Fibroblast of pulmonary artery (primary cell): ENCODE measurements at places on chromosomes 6 and 20.

DNA sequence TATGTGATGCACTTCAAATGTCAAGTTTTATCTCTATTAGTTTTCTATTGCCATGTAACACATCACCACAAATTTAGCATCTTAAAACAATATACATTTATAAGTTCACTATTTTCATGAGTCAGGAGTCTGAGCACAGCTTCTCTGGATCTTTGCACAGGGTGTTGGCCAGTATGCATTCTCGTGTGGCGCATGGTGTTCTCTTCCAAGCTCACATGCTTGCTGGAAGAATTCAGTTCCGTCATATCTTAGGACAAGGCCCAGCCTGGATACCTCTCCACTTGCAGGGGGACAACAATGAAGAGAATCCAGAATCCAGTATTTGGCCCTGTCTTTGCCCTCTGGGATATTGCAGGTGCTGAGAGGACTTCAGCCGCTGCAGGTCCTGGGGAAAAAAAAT lies 51.0 kb upstream of the ECI2 start:
- no peak for DNase-seq

DNA sequence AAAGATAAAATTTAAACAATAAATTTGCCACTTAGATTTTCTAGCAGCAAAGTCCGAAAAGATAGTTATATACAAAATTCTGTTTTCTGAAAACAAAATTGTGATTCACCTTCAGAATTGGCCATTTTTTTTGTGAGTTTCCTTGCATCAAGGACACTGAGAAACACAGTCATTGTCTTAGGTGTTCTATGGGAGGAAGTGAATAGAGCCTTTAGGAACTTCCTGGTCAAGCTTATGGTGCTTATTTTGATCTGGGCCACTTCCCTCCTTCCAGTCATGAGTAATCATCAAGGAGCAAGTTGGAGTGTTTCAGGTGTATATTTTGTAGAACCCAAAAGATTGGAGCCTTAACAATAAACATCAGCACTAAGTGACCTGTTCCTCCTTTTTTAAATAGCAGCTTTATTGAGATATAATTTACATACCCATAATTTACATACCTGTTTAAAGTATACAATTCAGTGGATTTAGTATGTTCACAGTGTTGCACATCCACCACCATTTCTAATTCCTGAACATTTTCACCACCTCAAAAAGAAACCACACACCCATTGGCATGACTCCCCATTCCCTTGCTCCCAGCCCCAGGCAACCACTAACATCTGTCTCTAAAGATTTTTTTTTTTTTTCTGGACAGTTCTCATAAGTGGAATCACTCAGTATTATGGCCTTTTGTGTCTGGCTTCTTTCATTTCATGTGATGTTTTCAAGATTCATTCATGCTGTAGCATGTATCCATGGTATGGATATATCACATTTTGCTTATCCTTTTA lies 17.6 kb downstream of the TMEM74B start:
- peak; percentile 8 for DNase-seq

GRCh38 chr6:47352194-47352920 lies 42.7 kb upstream of the TNFRSF21 start:
- peak; percentile 6 for DNase-seq

GRCh38 chr6:105364243-105364642 lies 38.6 kb downstream of the PREP start:
- DNase-seq, result peak; percentile 24

GRCh38 chr6:12099623-12100338 lies 87.7 kb downstream of the HIVEP1 start:
- DNase-seq, result no peak

- DNase-seq, result no peak
These were observed 32.8 kb downstream of the DYNLT1 start for GRCh38 chr6:158611541-158612370.

- DNase-seq, result no peak
These were observed 5.7 kb downstream of the LAMP5 start for GRCh38 chr20:9520086-9520485.

- DNase-seq, result peak; percentile 10
These were observed 122.6 kb upstream of the IFNGR1 start for GRCh38 chr6:137341681-137342195.

GRCh38 chr6:139482287-139482686 lies 107.8 kb upstream of the CITED2 start:
- peak; percentile 16 for DNase-seq

DNA sequence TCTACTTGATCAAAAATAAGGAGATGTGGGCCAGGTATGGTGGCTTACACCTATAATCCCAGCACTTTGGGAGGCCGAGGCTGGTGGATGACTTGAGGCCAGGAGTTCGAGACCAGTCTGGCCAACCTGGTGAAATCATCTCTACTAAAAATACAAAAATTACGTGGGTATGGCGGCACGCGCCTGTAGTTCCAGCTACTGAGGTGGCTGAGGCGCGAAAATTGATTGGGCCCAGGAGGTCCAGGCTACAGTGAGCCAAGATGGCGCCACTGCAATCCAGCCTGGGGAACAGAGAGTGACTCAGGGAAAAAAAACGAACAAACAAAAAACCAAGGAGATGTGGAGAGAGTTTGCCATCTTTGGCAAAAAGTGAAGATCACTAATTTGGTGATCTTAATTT lies 65.3 kb downstream of the BMP2 start:
- DNase-seq, result no peak

DNA sequence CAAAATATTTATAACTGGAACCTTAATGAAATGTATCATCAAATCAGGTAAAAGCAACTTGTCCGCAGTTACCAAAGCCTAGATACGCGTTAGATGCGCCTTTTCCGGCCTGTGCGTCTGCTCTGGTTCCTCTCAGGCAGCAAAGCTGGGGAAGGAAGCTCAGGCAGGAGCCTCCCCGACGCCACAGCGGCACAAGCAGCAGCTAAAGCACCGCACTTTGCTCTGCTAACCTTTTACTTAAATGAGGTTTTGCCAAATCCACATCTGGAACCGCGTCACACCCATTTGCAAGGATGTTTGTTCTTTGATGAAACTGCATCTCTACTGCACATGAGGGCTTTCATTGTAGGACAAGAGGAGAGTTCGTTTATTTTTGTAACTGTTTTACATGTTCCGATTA lies 36.8 kb downstream of the THBS2 start:
- DNase-seq, result no peak

GRCh38 chr20:19981031-19981451 lies 36.1 kb upstream of the NAA20 start:
- DNase-seq, result no peak

- no peak for DNase-seq
These were observed 2.5 kb upstream of the PAQR8 start for GRCh38 chr6:52359403-52359802.

GRCh38 chr6:56364827-56365339 lies 117.5 kb upstream of the COL21A1 start:
- peak; percentile 84 for DNase-seq

DNA sequence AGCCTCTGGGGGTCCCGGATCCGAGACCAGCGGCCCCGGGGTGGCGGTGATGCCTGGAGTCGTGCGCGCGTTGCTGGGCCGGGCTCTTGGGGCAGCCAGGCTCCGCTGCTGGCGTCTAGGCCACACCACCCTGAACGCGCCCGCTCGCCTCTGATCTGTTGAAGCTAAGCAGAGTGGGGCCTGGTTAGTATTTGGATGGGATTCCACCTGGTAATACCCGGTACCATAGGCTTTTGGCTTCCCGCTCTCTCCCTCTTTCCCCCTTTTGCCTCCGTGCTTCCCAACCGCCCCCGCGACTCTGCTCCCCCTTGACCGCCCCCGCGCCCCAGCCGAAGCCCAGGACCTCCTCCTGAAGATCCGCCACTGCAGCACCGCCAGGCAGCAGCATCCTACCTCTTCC lies 1383.5 kb upstream of the DEFB115 start:
- peak; percentile 48 for DNase-seq

- peak; percentile 91 for DNase-seq
These were observed 7.6 kb downstream of the LEMD2 start for GRCh38 chr6:33781131-33781975.

DNA sequence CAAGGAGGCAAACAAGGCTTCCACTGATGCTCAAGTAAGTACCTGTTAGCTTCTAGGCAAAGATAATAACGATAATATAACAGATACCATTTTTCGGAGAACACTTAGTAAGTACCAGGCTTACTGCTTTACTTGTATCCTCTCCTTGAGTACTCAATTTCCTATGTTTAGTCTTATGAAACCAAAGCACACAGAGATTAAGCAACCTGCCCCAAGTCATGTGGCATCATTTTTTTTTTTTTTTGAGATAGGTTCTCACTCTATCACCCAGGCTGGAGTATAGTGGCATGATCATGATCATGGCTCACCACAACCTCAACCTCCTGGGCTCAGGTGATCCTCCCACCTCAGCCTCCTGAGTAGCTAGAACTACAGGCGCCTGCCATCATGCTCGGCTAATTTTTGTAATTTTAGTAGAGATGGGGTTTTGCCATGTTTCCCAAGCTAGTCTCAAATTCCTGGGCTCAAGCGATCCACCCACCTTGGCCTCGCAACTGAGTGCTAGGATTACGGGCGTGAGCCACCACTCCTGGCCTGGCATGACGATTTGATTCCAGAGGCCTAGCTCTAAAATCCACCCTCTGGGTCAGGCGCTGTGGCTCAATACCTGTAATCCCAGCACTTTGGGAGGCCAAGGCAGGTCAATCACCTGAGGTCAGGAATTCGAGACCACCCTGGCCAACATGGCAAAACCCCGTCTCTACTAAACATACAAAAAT lies 14.0 kb downstream of the SPAG4 start:
- DNase-seq, result no peak

GRCh38 chr6:14919038-14919670 lies 326.7 kb upstream of the JARID2 start:
- DNase-seq, result no peak

GRCh38 chr6:64000818-64001491 lies 365.4 kb downstream of the PHF3 start:
- no peak for DNase-seq

DNA sequence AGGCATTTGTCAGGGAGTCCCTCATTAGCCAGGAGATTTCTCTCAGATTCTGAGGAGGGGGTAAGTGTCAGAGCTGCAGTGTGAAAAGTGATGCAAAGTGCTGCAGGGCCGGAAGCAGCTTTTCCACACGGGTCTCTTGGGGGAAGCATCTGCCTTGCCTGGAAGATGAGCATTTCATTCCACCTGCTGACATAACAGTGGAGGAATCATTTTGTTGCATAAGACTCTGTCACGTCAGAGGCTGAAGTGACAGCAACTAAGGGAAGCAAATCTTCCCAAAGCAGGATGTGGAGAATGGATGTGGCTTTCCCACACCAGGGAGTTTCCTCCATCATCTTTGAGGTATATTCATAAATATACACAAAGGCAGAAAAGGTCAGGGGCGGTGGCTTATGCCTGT lies 22.8 kb downstream of the DCBLD1 start:
- DNase-seq, result no peak

DNA sequence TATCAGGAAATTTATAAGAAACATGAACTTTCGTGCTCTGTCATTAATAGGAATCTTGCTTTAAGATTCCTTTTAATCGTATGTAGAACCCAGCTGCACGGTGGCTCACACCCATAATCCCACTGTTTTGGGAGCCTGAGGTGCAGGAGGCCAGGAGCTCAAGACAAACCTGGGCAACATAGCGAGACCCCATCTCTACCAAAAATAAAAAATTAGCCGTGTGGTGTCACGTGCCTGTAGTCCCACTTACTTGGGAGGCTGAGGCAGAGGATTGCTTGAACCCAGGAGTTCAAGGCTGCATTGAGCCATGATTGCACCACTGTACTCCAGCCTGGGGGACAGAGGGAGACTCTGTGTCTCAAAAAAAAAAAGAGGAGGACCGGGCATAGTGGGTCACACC lies 7.4 kb downstream of the PTPRA start:
- DNase-seq, result no peak

DNA sequence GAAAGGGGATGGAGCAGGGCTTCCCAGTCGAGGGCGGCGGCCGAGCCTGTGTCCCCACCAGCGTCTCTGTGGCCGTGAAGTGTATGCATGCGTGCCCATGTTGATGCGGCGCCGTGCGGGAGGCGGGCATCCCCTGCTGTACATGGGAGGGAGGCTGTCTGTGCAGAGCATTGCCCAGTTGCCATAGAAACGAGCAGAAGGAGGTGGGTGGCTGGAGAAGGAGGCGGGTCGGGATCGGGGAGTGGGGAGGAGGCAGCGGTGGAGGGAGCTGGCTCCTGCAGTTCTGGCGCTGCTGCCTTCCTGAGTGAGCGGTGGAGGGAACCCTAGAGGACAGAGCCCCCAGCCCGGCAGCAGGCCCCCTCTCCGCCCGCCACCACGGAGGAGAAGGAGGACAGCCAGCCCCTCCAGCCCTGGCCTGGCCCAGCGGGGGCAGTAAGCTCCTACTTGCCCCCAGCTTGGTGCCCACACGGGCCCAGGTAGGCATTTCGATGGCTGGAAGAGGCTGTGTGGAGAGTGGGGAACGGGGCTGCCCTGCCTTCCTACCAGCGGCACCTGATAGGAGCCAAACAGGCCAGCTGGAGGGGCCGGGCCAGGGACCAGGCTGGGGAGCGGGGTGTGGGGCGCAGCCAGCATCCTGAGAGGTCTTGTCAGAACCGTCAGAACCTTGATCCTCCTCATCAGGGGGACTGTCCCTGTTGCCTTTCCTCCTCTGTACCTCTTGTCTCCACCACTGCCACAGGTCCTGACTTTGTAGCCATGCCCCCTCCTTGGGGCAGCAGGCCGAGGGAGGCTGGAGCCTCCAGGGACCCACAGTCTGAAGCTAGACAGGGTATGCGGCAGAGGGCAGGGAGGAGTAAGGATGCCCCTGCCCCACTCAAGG lies 41.3 kb downstream of the SPDEF start:
- peak; percentile 88 for DNase-seq

DNA sequence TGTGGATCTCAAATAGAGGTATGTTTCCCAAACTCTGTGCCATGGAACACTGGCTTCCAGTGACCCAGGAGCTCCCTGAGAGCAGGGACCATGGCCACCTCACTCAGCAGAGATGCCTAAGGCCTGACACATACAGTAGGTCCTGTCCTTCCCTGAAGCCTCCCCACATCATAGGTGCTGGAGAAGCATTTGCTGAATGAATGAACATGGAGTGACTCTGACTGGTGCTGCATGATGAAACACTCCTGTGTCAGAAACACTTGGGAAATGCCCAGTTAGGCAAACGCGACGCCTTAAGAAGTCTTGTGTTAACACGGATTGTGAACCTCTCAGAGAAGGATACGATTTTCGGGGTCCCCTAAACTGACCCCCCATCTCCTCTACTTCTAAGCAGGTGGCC lies 14.3 kb downstream of the SLA2 start:
- no peak for DNase-seq

GRCh38 chr20:5474646-5475550 lies 158.1 kb upstream of the PROKR2 start:
- DNase-seq, result no peak

DNA sequence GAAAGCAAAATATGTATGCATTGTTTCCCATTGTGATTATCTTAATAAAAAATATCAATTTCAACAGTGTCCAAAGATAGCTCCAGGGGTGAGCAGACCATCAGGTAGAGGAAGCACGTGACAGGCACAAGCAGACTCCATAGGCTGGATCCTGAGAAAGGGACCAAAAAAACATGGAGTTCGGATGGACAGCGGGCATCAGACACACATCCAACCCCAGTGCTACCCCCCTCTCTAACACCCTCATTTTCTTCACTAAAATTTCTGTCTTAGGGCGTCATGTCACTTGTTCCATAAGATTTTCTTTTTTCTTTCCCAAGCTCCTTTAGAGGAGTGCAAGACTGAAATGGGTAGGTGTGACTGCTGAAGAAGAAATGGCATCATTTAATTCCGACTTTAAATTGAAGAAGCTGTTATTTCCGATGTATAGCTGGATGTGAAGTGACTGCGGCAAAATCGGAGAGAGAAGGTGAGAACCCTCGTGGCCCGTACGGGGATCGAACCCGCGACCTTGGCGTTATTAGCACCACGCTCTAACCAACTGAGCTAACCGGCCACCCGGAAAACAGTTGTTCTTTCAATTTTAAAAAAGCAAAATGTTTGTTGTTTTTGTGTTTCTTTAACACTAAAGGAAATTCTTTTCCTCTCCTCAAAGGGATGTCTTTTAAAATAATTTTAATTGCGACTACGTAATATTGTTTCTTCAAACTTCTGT lies 10.3 kb upstream of the PRSS16 start:
- DNase-seq, result peak; percentile 44
